Osteocyte (in vitro differentiated cells): ENCODE measurements at places on chromosomes 13 and 19. TPM values are rescaled to one million over a fixed set of nuclear protein-coding genes. Genes with fewer than 3 reads are reported as not detected.

DNA sequence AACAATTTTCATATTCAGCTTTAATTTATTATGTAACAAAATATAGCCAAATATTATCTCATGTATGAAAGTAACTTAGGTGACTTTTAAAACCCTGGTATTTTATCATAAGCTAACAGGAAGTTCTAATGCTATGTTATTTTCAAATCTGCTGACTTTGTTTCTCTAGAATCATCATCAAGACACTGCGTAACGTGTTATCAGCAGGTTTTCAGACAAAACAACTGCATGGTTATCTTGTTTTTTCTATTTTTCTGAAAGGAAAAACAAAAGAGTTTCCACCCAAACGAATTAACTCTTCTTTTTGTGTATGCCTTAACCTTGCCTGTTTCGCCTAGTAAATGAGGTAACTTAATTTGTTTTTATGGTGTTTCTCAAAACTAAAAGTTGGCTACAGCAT is 156.3 kb downstream of the TBC1D4 start:
- DNase-seq = no peak
- no peak overlapping the region for H3K4me3 ChIP-seq
- H3K36me3 ChIP-seq = no peaks in the 10 kb centered on the region
- peaks cover 8% of the 10 kb centered on the region for H3K4me1 ChIP-seq
- H3K27me3 ChIP-seq = no peaks in the 10 kb centered on the region
- no peak overlapping the region for H3K27ac ChIP-seq

PCP2 gene
- not detected in 2 replicates for total RNA-seq

DNA sequence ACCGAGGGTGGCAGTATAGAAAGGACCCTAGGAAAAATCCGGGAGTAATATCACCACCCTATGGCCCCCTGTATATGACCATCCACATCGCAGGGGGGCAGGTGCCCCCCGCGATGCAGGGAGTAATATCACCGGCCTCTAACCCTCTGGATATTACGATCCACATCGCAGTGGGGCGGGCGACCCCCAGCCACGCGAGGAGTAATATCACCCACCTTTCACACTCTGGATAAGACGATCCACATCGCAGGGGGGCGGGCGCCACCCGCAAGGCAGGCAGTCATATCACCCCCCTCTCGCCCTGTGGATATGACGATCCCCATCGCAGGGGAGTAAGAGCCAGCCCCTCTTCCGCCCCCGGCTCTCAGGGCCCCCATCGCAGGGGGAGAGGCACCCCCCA is 76.7 kb upstream of the RUBCNL start:
- no peak overlapping the region for H3K27ac ChIP-seq
- H3K36me3 ChIP-seq = no peaks in the 10 kb centered on the region
- no peak for DNase-seq
- no peak overlapping the region for H3K4me3 ChIP-seq

NXNL1 gene
- not detected in 2 replicates for total RNA-seq

DNA sequence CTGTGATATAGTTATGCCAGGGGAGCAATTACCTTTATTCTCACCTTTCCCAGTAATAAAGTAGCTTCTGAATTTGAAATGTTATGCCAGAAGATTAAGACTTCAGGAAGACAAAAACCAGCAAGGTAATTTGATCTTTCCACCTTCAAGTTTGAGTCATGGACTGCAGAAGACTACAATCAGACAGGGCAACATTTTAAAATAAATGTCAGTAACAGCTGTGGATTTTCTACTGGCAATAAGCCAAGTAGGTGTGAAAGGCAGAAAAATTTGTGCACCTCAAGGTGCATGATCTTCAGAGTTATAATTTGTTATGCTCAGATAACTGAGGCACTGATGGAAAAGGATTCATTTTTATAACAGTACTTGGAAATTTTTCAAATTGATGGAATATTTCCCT is 54.9 kb downstream of the SLITRK1 start:
- H3K36me3 ChIP-seq = no peaks in the 10 kb centered on the region
- H3K27ac ChIP-seq = no peak overlapping the region
- no peak overlapping the region for H3K4me3 ChIP-seq

DNA sequence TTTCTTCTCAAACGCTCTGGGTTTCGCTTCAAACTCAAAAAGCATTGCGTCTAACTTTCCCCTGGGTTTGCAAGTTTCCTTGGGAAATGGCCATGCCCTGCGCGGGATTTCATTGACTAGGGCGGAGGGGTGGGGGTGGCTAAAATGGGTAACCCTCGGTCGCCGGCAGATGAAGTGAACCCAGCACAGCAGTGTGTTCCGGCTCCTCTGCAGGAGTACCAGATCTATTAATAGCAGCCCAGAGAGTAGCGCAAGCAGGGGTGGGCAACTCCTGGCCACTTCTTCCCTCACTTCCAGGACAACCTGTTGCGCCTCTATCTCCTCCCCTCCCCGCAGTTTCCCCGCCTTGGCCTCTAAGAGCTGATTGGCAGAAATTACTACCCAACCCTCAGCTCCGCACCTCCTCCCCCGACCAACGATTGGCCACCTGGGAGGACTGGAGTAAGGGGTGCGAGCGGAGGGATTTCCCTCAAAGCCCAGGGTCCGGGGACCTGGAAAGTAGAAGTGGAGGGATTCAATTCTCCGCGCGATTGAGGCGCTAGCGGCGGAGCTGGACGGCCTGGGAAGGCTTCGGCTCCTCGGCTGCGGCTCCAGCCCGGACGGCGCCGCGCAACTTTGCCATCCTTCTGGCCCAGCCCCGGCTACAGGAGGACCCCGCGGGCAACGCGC is at the start of gene FREM2:
Gene FREM2 (plus strand): TSS at position 501 of the 669 bp plus-strand sequence. CDS start 268 bp downstream, outside the sequence.
- DNase-seq = no peak
- peaks cover 16% of the 10 kb centered on the region for H3K4me1 ChIP-seq
- H3K27me3 ChIP-seq = peaks cover 27% of the 10 kb centered on the region
- H3K4me3 ChIP-seq = peak within 1 kb of the TSS; percentile 73
- H3K36me3 ChIP-seq = no peaks in the 10 kb centered on the region
- no peak within 1 kb of the TSS for H3K27ac ChIP-seq

DNA sequence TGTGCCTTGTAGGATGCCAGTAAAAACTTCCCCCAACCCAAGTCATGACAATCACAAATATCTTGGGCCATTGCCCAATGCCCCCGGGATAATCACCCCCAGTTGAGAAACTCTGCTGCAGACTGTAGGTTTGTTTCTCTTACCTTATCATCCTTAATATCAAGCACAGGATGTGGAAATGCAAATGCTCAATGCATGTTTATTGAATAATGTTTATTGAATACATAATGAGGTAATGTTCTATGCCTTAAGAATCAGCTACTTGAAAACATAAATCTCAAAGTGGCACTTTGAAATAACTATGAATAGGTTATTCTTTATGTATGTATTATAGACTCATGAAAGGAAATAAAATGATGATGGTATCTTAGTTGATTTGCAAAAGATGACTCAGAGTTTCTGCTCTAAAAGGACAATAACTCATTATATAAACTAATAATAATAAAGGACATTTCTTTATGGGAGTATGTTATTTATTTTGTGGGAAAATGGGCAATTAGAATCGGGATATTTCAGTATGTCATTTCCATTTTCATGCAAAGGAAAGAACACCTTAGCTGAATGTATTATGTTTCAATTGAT is 414.2 kb downstream of the EFNB2 start:
- DNase-seq = no peak
- H3K27ac ChIP-seq = no peak overlapping the region
- H3K36me3 ChIP-seq = no peaks in the 10 kb centered on the region
- H3K27me3 ChIP-seq = no peaks in the 10 kb centered on the region

GRCh38 chr19:53989600-53990533 is 1.6 kb upstream of the CACNG6 start:
- no peak for DNase-seq
- H3K4me1 ChIP-seq = peaks cover 9% of the 10 kb centered on the region
- H3K4me3 ChIP-seq = no peak overlapping the region
- H3K36me3 ChIP-seq = no peaks in the 10 kb centered on the region

CATSPERD gene
- not detected in 2 replicates for total RNA-seq

- no peak for DNase-seq
- H3K36me3 ChIP-seq = peaks cover 7% of the 10 kb centered on the region
- peaks cover 3% of the 10 kb centered on the region for H3K27me3 ChIP-seq
- H3K4me1 ChIP-seq = peaks cover 21% of the 10 kb centered on the region
These were observed 1.7 kb downstream of the ANKRD24 start for GRCh38 chr19:4183967-4184717.

ZIK1 gene
- total RNA-seq = 6.8 and 7.1 TPM in 2 replicates

DNA sequence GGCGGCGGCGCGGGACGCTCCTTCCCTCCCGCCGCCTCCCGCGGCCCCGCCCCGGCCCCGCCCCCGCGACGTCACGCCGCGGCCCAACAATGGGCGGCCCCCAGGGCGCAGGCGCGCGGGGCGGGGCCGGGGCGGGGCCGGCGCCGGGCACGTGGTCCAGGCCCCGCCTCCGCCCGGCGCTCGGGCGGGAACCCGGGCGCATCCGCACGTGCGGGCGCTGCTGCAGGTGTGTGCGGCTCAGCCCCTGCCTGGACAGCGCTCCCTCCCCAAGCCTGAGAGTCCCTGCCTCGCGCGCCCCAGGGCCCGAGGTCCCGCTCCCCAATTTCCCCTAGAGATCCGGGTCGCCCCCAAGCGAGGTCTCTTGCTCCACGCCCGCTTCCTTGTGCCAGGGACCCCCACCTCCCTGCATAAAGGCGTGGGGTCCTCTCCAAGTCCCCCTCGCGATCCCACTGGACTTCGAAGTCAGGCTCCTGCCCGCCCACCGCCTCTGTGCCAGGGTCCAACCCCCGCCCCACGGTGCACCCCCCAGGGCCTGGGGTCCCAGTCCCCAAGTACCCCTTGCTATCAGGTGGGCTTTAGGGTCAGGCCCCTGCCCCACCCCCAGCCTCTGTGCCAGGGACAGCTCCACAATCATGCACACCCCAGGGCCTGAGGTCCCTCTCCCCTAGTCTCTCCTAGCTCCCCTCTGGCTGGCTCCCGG is at the start of gene MEX3D:
Gene MEX3D (minus strand): TSS at position 6 of the 700 bp plus-strand sequence. CDS start 267 bp downstream, outside the sequence.
- H3K27me3 ChIP-seq = peaks cover 4% of the 10 kb centered on the region
- peaks cover 22% of the 10 kb centered on the region for H3K4me1 ChIP-seq
- H3K36me3 ChIP-seq = peaks cover 3% of the 10 kb centered on the region
- H3K27ac ChIP-seq = peak within 1 kb of the TSS; percentile 64
- DNase-seq = no peak

DNA sequence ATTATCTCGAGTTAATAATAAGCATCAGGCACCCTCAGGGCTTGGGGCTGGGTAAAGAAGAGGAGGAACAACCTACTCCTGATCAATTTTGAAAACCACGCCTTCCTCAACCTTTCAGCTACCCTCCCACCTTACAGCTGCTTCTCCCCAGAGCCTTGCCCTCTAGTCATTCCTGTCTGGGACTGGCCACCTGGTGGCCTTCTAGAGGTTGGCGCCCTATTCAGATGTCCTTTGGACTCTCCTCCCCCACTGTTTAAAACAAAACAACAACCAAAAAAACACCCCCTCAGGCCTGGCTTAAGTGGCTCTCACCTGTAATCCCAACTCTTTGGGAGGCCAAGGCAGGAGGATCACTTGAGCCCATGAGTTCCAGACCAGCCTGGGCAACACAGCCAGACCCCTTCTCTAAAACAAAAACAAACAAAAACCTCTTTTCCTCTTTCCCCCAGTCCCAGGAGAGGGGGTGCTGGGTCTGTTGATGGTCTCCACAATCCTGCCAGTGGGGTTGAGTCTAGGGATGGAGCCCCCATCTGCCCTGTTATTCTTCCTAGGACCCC is 62.3 kb downstream of the CCDC70 start:
- no peaks in the 10 kb centered on the region for H3K4me1 ChIP-seq
- no peaks in the 10 kb centered on the region for H3K27me3 ChIP-seq
- no peak overlapping the region for H3K27ac ChIP-seq
- no peak for DNase-seq
- no peaks in the 10 kb centered on the region for H3K36me3 ChIP-seq

LGALS14 gene
- total RNA-seq = not detected in 2 replicates

DNA sequence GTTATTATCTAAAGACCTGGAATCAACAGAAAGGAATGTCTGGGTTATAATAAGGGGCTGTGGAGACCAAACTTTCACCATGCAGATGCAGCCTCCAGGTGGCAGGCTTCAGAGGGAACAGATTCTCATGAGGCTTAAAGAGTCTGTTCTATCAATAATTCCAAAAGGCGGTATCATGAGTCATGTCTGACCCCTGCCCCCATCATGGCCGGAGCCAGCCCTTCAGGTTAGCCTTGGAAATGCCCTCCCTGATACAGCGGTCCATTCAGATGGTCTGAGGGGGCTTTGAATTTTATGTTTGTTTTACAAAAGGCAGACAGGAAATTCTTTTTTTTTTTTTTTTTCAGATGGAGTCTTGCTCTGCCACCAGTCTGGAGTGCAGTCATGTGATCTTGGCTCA is 21.7 kb upstream of the LAMP1 start:
- no peak overlapping the region for H3K4me3 ChIP-seq
- peak overlapping the region; percentile 58 for H3K27ac ChIP-seq
- peaks cover 19% of the 10 kb centered on the region for H3K4me1 ChIP-seq

DNA sequence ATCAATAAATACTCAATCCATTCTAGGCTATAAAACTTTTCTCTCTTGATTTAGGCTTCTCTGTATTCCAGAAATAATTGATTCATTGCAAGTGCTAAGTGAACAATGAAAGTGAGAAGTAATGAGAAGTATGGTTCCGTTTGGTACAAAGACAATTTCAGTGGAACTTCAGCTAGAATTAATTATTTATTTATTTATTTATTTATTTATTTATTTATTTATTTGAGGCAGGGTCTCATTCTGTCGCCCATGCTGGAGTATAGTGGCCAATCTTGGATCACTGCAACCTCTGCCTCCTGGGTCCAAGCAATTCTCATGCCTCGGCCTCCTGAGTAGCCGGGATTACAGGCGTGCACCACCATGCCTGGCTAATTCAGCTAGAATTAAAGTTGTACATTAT is 262.1 kb downstream of the B3GLCT start:
- no peak overlapping the region for H3K27ac ChIP-seq
- DNase-seq = no peak
- no peaks in the 10 kb centered on the region for H3K36me3 ChIP-seq
- no peaks in the 10 kb centered on the region for H3K4me1 ChIP-seq

- DNase-seq = no peak
- peak overlapping the region; percentile 54 for H3K27ac ChIP-seq
- H3K4me3 ChIP-seq = no peak overlapping the region
- H3K4me1 ChIP-seq = peaks cover 45% of the 10 kb centered on the region
- H3K27me3 ChIP-seq = no peaks in the 10 kb centered on the region
These were observed 23.4 kb downstream of the CEBPG start for GRCh38 chr19:33396701-33397535.

CPB2 gene
- not detected in 2 replicates for total RNA-seq

- no peak overlapping the region for H3K27ac ChIP-seq
- H3K36me3 ChIP-seq = no peaks in the 10 kb centered on the region
- no peaks in the 10 kb centered on the region for H3K27me3 ChIP-seq
- H3K4me3 ChIP-seq = no peak overlapping the region
- DNase-seq = no peak
These were observed 255.3 kb downstream of the TEX29 start for GRCh38 chr13:111575719-111576118.

- no peak overlapping the region for H3K27ac ChIP-seq
- H3K27me3 ChIP-seq = no peaks in the 10 kb centered on the region
- H3K4me3 ChIP-seq = no peak overlapping the region
- peak; percentile 76 for DNase-seq
- H3K4me1 ChIP-seq = no peaks in the 10 kb centered on the region
- no peaks in the 10 kb centered on the region for H3K36me3 ChIP-seq
These were observed 161.9 kb upstream of the TSHZ3 start for GRCh38 chr19:31511098-31511497.

PRSS57 gene
- total RNA-seq = not detected in 2 replicates

GRCh38 chr13:113357529-113357928 is 6.4 kb downstream of the GRTP1 start:
- H3K4me3 ChIP-seq = no peak overlapping the region
- H3K27ac ChIP-seq = no peak overlapping the region
- DNase-seq = no peak
- no peaks in the 10 kb centered on the region for H3K36me3 ChIP-seq
- H3K27me3 ChIP-seq = peaks cover 9% of the 10 kb centered on the region

GRCh38 chr13:40895227-40896184 is 106.1 kb downstream of the SLC25A15 start:
- peaks cover 16% of the 10 kb centered on the region for H3K4me1 ChIP-seq
- H3K27ac ChIP-seq = no peak overlapping the region
- H3K27me3 ChIP-seq = no peaks in the 10 kb centered on the region
- no peak for DNase-seq
